Kidney epithelial cell (primary cell): ENCODE measurements at places on chromosomes 5 and 9. TPM values are rescaled to one million over a fixed set of nuclear protein-coding genes. Genes with fewer than 3 reads are reported as not detected.

Gene CCDC192
- not detected in 2 replicates for total RNA-seq

DNA sequence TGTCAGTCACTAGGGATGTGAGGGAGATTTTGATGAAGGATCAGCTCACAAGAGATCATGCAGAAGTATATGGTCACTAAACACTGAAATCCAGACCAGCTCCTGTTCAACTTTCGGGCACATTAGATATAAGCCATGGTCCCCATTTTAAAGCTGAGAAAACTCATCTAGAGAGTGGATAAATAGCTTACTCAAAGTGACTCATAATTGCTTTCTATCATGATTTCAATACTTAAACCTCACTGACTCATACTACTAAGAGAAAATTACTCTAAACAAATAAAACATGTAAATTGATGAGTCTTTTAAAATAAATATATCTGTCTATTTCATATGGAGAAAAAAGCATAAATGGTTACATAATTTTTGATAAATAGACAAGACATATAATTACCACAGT, 567.7 kb downstream of the TLR4 start:
- no peak for DNase-seq

DNA sequence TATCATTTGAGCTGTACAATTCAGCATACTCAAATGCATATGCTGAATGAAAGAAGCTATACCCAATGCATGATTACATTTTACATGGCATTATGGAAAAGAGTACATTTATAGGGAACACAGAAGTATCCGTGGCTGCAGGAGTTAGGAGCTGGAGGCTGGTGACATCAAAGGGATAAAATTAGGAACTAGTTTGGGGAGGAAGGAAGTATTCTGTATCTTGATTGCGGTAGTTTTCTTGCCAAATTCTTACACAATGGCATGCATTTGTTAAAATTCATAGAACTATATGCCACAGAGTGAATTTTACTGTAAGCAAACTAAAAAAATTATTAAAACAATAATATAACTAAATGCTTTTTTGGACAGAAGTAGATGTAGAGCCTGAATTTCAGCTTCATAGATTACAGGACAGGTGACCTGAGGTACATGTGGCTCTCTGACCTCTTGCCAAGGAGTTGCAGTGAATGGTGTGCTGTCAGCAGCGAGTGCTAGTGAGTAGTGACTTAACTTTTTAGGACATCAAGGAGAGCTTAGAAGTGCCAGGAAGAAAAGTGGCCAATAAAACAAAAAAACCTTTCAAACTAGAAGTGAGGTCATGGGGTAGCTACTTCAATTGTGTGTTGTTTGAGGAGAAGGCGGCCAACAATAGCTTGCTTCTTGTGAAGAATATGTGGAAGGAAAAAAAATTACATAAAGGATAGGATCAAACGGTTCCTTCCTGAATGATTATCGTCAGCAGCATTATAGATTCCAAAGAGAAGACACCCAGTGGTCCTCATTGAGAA, 514.9 kb upstream of the CLINT1 start:
- DNase-seq, result no peak

GRCh38 chr5:140647042-140647419, 399 bp downstream of the NDUFA2 start:
- no peak for DNase-seq

GRCh38 chr9:2017331-2018161, 2.4 kb downstream of the SMARCA2 start:
- DNase-seq, result no peak

Gene PLCXD3
- total RNA-seq, result 0.48 and 0.84 TPM in 2 replicates

DNA sequence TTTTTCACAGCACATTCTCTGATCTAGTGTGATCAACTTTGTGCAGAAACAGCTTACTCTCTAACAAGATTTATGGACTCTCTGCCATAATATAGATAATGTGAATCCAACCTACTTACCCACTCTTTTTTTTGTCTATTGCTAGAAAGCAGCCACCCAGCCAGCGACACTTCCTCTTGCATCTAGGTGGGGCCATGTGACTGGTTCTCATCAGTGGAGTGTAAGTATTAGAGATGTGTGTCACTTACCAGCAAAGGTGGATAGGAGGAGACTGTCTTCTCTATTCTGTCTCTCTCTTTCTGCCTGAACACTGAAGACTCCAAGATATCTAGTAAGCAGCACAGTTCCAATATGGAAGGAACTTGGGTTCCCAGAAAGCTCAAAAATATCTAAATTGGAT, 174.8 kb downstream of the MCTP1 start:
- DNase-seq, result no peak

GRCh38 chr5:74433896-74434829, 206.4 kb downstream of the ENC1 start:
- no peak for DNase-seq

Gene KCNV2
- total RNA-seq, result not detected in 2 replicates

Gene SLC1A3
- 0.25 and 4.3 TPM in 2 replicates for total RNA-seq

DNA sequence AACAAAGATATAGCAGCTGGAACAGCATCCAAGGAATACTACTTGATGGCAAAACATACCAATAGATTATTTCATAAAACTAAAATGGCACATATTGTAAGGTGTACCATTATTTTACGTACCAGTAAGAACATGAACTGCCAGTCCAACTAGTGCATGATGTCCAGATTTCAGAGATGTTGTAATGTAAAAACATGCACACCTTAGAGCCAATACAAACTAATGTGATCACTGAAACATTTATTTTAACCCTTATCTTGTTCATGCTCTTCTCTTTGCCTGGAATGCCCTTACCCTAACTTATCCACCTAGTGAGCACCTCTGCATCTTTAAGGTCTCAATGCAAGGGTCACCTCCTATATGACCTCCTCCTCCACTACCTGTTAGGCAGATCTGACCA, 172.0 kb downstream of the GLIS3 start:
- no peak for DNase-seq

Gene TAF11L11
- not detected in 2 replicates for total RNA-seq

Gene PCDHGA10
- total RNA-seq, result 5.5 and 6.0 TPM in 2 replicates

- no peak for DNase-seq
Observed at GRCh38 chr5:61342071-61342501, 10.0 kb downstream of the ZSWIM6 start.

GRCh38 chr5:173645437-173645807, 29.0 kb upstream of the BOD1 start:
- DNase-seq, result peak; percentile 35

Gene FCHSD1
- total RNA-seq, result 18.1 and 38.5 TPM in 2 replicates

Gene TTC39B
- total RNA-seq, result 10.6 TPM in 2 replicates

- no peak for DNase-seq
Observed at GRCh38 chr5:124337996-124338395, 408.4 kb downstream of the ZNF608 start.

GRCh38 chr5:114369680-114370417, 8.0 kb downstream of the KCNN2 start:
- DNase-seq, result no peak

- no peak for DNase-seq
Observed at GRCh38 chr9:105967248-105967647, 272.9 kb downstream of the TMEM38B start.

Gene SPATA31D3
- not detected in 2 replicates for total RNA-seq

Gene SPINK4
- not detected in 2 replicates for total RNA-seq

Gene JAKMIP2
- total RNA-seq, result 0.42 and 0.82 TPM in 2 replicates

Gene GDF9
- total RNA-seq, result 0.88 and 0.89 TPM in 2 replicates
